Hepatocyte (in vitro differentiated cells): ENCODE measurements at places on chromosomes 11 and 22. TPM values are rescaled to one million over a fixed set of nuclear protein-coding genes. Genes with fewer than 3 reads are reported as not detected.

DNA sequence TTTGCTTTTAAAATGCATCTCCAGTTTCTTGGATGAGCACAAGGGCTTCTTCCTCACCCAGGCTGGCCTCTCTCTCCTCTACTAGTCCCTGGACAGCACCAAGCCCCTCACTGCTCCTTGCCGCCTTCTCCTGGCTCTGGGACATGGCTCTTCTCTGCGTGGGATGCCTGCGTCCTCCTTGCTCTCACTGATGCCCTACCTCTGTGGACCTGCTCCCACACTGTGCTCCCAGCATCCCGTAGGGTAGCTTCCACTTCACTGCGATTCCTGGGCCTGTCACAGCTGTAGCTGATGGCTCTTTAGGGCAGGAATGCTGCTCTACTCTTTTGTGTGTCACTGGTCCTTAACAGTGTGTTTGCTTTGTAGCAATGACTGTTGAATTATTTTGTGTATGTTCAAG is 136.3 kb downstream of the SNX19 start:
- H3K4me3 ChIP-seq: no peak overlapping the region
- no peak for DNase-seq
- H3K36me3 ChIP-seq: no peaks in the 10 kb centered on the region
- no peaks in the 10 kb centered on the region for H3K27me3 ChIP-seq
- no peak overlapping the region for H3K27ac ChIP-seq
- peaks cover 16% of the 10 kb centered on the region for H3K4me1 ChIP-seq

DNA sequence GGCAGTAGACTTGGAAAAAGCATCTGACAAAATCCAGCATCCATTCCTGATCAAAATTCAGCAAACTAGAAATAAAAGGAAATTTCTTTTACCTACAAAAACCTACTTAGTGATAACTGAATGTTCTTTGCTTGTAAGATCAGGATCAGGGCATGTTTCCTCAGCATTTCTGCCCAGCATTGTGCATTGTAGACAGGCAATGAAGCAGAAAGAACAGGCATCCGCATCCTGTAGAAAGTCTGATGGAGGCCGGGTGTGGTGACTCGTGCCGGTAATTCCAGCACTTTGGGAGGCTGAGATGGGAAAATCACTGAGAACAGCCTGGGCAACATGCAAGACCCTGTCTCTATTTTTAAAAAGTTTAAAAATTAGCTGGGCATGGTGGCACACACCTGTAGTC is 32.5 kb upstream of the PANX2 start:
- DNase-seq: no peak
- no peak overlapping the region for H3K27ac ChIP-seq
- H3K36me3 ChIP-seq: no peaks in the 10 kb centered on the region
- no peaks in the 10 kb centered on the region for H3K27me3 ChIP-seq
- H3K4me1 ChIP-seq: peaks cover 7% of the 10 kb centered on the region

DNA sequence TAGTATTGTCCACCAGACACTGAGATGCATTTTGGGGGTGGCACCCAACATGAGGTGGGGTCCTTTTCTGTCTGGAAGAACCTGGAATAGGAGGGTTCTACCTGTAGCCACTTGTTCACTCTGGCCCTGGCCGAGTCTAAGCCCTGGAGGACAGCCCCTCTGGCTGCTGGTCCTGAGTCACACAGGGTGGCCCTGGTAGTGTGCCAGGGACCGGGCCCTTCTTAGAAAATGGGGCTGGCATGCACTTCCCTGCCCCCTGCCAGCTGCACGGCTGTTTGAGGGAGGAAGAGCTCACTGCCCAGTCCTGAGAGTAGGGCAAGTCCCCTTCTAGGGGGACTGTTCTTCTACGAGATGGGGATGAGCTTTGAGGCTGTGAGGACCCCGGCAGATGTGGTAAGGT is 2.2 kb downstream of the PLCB3 start:
- H3K4me1 ChIP-seq: peaks cover 14% of the 10 kb centered on the region
- no peaks in the 10 kb centered on the region for H3K36me3 ChIP-seq
- no peaks in the 10 kb centered on the region for H3K27me3 ChIP-seq
- DNase-seq: no peak
- H3K4me3 ChIP-seq: no peak overlapping the region

DNA sequence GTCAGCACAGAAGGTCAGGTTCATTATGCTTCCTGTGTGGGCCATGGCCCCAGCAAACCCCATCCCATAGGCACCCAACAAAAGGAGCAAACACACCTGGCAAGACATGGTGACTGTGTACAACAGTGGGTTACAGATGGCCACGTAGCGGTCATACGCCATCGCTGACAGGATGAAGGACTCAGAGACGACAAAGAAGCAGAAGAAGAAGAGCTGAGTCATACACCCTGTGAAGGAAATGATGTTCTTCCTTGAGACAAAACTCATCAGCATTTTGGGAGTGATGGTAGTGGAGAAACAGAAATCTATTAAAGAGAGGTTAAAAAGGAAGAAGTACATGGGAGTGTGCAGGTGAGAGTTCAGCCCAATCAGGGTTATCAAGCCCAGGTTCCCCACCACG is 309 bp downstream of the OR8B12 start:
- H3K4me3 ChIP-seq: no peak overlapping the region
- peaks cover 2% of the 10 kb centered on the region for H3K4me1 ChIP-seq
- no peak overlapping the region for H3K27ac ChIP-seq
- DNase-seq: no peak
- H3K27me3 ChIP-seq: no peaks in the 10 kb centered on the region

DNA sequence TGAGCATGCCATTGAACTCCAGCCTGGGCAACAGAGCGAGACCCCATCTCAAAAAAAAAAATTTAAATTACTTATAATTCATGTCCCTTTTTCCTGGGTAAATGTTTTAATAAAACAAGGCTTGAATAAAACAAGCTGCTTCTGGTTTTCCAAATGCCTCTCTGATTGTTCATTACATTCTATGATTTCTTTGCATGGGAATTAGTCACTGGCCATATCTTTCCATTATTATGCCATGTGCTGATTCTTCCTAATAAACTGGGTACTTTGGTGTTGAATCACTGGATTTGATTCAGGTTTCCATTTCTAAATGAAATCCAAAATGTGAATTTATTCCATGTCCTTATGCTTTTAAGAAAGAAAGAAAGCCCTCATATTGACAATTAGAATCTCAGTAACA is 42.6 kb downstream of the ZNF215 start:
- no peak for DNase-seq
- H3K36me3 ChIP-seq: no peaks in the 10 kb centered on the region
- no peaks in the 10 kb centered on the region for H3K27me3 ChIP-seq

- H3K27ac ChIP-seq: no peak overlapping the region
- no peak overlapping the region for H3K4me3 ChIP-seq
- peaks cover 42% of the 10 kb centered on the region for H3K27me3 ChIP-seq
- peaks cover 8% of the 10 kb centered on the region for H3K4me1 ChIP-seq
- H3K36me3 ChIP-seq: no peaks in the 10 kb centered on the region
- DNase-seq: no peak
Measured at GRCh38 chr22:39658367-39658766, 87.8 kb downstream of the CACNA1I start.

DNA sequence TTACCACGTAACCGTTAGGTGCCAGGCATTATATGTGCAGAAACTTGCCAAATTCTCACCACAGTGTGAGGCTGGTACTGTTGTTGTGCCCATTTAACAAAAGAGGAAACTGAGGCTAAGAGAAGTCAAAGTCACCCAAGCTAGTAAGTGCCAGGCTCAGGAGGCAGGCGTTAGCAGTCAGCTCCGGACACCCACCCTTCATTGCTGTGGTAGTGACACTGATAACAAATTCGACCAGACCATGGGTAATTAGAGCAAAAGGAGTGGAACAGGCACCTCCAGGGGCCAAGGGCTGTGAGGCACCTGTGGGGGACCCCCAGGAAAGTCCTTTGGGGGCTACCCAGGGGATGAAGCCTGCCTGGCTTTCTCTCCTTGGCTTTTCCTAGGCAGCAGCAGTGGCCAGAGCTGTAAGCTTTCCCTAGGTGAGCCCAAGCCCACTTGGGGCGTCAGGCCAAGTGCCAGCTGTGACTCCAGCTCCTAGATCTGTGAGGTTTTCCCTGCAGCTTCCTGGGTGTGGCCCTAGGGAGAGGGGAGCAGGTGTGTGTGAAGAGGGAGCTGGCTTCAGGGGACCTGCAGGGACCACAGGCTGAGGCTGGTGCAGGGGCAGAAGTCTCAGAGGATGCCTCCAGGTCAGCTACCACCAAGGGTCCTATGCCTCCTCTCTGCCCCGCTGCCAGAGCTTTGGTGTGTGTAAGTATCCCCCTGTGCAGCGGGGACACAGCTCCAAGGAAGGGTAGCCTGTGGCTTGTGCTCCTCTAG is 19.7 kb upstream of the ALX4 start:
- no peak overlapping the region for H3K27ac ChIP-seq
- H3K4me3 ChIP-seq: no peak overlapping the region
- no peaks in the 10 kb centered on the region for H3K36me3 ChIP-seq
- peaks cover 29% of the 10 kb centered on the region for H3K27me3 ChIP-seq

Gene OR4C13
- total RNA-seq: not detected in 2 replicates

Gene RAB39A
- 0.43 and 1.6 TPM in 2 replicates for total RNA-seq

Gene FAM83F
- 10.4 and 12.8 TPM in 2 replicates for total RNA-seq
